Astrocyte (in vitro differentiated cells and primary cell): ENCODE measurements at places on chromosomes 5 and 9.

DNA sequence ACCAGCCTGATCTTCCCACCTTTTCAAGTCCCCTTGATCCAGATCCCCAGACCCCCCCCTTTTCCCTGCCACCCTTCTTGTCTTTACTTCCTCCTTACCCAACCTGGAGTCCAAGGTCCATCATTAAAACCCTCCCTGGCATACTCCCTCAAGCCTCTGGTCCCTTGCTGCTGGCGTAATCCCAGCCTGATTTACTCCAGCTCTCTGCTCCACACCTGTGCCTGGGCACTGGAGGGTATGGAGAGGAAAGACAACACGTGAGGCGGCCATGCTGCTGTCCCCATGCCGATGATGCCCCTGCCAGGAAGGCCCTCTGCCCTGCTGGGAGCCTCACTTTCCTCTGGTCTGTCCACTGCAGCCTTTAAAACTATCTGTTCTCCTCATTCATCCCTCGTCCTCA lies 5.1 kb downstream of the B4GALT7 start:
- DNase-seq = no peak

DNA sequence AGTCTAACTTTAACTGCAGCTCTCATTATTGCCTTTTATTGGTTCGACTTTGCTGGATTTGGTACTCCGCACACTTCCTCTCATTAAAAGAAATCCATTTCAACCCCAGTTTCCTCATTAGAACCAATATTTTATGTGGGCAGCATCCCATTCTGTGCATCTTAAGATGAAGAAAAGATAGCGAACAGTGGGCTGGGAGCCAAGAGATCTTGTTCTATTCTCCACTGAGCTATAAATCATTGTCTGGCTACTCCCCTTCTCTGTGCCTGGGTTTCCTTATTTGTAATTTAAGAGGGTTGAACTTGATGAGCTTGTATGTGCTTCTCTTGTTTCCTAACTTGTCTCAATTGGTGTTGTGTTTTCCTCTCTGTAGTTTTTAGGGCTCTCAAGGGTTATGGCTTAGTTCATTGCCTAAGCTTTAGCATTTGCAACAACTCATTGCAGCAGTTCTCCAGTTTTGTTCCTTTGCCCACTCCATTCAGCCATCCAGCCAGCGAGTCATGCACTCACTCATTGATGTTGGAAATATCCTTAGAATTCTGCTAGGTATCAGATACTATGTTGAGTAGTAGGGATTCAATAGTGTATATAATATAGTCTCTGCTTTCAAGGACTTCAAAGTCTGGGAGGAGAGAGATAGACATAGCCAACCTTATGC lies 273.3 kb upstream of the TNC start:
- no peak for DNase-seq

- peak; percentile 70 for DNase-seq
Measured at GRCh38 chr9:77834898-77835488, 186.9 kb upstream of the GNA14 start.

DNA sequence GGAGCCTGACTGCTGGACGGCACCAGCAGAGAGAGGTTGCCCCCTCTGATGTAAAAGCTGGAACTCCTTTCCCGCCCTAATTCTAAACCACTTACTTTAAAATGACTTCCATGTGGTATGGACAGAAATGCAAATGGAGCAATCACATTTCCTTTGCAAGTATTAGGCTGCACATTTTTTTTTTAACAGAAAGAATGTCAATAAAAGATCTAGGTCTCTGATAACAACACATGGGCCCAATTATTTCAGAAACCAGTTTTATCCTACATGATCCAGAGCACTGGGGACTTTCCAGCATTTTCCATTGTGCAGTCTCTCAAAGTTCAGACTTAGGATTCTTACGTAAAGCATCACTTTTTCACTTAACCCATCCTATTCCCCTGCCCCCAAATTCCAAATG lies 203.7 kb downstream of the NXNL2 start:
- no peak for DNase-seq

DNA sequence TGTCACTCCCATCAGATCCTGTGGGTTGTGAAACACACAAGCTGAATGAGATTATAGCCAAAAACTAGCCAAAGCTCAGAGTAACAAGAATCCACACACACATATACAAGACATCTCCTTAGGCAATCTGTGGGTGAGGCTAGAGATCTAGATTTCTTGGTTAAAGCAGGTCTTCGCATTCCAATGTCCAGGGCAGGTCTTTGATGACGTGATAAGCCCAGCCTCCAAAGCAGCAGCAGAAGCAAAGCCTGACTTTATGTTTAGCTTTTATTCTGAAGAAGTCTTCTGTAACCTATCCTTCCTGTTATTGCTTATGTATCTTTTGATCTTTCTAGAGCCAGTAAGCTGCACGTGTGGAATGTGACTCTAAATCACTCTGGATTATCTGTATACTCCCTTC lies 199.1 kb upstream of the SLC30A5 start:
- no peak for DNase-seq

- DNase-seq = no peak
Measured at GRCh38 chr9:111668026-111668573, 6.7 kb downstream of the GNG10 start.

DNA sequence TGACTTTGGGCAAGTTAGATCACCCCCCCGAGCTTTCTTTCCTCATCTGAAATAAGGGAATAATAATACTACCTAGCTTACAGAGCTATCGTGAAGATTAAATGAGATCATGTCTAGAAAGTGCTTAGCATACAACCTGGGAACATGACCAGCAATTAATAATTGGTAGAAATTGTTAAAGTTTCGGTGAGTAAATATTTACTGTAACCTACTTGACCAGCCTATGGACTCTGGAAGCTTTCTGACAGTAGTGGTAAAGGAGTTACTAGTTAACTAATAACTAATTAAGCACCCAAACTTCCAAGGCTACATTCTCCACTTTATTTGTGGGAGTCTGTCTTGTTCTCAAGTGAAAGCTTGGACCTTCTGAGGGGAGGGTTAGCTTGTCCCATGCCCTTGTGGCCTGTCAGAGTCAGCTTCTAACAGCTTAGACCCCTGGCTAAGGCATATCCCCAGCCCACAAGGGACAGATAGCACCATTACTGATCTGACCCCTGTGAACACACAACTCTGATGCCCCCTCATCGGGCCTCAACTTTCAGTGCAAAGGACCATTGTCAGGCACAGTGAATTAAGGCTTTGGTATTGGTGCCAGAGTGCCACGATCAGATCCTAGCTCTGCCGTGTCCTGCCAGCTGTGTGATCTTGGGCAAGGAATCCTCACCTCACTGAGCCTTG lies 58.7 kb upstream of the SAP30L start:
- DNase-seq = no peak

GRCh38 chr9:93305497-93306020 lies 121.6 kb downstream of the WNK2 start:
- DNase-seq = no peak

GRCh38 chr9:92385477-92385876 lies 18.9 kb downstream of the OGN start:
- no peak for DNase-seq

GRCh38 chr5:134206627-134207160 lies 19.2 kb downstream of the PPP2CA start:
- no peak for DNase-seq

DNA sequence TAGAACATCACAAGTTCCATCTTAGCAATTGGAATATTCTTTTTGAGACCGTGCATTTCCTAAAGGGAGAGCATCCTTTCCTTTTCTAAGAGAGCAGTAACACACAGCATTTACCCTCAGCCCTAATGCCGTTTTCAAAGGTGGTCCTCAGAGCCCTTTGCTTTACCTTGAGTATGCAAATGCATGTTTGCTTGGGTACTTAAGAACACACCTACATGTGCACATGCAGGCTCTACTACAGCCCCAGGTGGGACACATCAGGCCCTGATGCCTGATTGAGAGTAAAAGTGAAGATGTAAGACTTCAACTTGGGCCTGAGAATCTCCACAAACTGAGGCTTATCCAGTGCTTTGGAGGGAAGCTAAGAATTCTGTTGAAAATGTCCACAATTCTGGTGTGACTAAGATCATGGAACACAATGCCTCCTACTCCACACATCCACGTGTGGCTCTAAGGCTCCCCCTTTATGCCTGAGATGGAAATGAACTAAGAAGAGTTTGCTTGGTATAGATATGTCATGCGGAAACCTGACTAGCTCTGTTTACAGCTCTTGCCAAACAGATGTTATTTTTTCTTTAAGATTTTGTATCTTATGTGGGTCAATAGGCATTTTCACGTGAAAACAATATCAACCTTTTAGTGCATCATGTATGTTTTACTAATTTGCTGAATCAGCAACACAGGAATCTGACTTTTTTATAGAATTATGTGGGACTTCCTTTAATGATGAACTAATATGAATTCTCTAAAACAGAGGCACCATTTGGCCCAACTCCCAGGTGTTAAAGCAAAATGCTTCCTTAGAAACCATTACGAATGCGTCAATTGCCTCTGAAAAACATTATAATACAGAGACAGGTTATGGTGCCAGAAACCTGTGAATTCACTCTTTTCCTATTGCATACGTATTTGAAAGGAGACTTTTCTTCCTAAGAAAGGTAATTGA lies 48.9 kb upstream of the SLC2A8 start:
- DNase-seq = peak; percentile 17

DNA sequence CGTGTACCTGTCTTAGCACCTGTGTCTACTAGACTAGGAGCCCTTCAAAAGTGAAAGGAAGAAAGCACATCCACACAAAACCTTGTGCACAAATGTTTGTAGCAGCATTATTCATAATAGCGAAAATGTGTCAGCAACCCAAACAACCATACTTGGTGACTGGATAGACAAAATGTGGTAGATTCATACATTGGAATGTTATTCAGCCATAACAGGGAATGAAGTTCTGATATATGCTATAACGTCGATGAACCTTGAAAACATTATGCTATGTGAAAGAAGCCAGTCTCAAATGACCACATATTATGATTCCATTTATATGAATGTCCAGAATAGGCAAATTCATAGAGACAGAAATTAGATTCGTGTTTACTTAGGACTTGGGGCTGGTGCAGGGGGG lies 57.8 kb upstream of the LARP1 start:
- no peak for DNase-seq

DNA sequence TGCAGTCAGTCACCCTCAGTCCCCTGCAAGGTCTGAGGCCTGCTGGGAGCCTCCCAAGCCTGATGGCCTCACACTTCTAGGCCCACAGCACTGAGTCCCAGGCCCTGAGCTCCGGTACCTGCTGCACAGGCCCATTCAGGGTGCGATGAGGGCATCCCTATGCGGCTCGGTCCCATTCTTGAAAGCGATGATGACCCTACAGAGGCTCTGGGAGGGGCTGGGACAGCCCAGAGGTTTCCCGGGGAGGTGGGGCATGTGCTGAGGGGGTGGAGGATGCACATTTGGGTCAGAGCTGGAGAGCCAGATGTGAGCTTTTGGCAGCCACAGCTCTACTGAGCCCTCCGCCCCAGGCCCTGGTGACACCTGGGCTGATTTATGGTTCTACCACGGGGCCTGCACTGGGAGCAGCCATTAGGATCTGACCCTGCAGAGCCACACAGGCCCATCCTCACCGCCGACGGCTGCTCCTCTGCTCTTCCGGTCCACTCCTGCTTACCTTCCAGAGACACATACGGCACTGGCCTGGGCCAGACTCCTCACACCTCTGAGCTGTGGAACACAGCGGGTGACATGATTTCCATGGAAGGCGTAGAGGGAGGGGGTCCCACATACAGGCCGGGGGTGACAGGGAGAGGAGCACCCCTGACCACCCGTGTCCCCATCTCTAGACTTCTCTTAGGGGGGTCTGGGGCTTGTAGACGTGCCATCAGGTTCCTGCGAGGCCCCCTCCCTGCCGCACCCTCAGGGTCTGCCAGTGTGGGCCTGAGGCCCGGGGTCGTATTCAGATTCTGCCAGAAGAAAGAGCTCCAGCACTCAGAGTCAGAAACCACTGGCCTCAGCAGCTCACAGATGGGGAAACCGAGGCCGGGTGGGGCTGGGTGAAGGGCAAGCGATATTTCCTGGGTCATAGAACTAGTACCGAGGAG lies 53.4 kb downstream of the COL23A1 start:
- no peak for DNase-seq

DNA sequence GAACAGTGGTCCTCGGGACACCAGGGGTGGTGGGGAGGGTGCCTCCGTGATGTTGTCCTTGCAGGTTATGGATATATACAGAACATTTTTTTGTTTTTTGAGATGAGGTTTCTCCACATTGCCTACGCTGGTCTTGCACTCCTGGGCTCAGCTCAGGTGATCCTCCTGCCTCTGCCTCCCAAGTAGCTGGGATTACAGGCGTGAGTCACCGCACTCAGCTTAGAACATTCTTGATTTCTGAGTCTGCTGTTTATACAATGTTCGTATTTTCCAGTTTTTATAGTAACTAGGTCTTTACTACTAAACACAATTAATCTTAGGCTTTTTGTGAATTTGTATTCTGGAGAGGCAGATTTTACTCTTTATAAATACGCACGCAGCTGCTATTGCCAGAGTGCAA lies 6.0 kb downstream of the PMPCA start:
- no peak for DNase-seq

DNA sequence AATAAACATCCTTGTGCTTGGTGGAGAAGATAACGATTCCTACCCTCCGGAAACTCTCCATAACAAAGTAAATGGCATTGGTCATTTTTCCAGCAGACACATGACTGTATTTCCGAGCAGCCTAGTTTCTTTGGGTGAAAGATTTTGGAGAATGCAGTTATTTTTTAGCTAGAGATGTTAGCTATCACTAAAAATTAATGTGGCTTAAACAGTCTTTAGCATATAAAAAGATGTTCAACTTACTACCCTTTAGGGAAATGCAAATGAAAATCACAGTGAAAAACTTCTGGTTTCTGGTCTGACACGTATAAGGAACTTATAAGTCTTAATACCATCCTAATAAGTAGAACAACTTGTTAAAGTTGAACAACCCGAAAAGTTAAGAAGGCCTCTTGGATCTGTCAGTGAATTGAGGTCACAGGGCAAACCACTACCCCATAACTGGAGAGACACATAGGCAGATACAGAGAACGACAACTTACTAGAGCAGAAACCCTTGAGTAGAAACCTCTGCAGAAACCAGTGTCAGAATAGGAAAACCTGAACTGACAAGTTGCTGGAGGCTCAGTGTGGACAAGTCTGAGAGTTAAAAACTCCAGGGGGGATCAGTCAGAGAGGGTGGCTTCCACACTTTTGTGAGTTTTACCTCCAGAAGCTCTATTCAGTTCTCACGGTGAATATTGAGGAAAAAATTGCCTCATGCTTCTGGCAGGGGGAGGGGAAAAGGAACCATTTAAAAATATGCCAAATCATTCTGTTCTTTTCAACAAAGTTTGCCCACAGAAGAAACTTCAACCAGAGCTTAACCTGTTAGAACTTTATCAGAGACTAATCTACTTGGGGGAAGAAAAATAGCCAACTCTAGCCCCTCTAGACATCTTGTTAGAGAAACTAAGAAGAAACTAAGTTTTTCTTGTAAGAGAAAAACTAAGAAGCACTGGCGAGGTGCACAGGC lies 325.2 kb upstream of the RPS23 start:
- no peak for DNase-seq

- peak; percentile 38 for DNase-seq
Measured at GRCh38 chr9:16386007-16386826, 484.3 kb downstream of the BNC2 start.

- DNase-seq = no peak
Measured at GRCh38 chr9:117403848-117404247, 11.0 kb downstream of the ASTN2 start.
